ENCODE measurements at places on chromosomes 2 and 18.

DNA sequence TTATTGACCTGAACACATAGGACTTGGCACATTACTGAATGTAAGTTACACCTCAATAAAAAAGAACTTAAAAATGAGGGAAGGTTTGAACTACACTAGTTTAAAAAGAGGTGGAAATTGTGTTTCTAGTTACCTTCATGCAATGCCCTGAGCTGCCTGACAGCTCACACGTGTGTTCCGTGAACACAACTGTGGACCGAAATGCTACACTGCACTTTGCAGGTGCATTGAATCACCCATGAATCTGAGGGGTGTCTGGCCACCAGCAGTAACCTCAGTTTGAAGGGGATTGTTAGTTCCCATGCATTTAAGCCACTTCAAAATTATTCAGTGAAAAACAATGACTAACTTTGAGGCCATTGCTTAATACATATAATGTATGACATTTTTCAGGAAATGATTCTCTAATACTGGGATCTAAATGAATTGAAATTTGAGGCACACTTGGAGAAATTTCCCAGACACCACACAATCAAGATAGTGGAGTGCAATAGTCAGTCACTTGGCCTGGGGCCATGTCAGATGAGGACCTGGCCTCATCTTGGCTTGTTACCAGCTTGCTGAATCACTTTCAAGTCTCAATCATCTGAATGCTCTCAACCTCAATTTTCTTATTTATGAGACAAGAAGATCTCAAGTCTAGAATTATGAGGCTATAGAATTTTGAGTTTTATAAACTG lies 59.3 kb downstream of the MYL12B start:
- DNase-seq, result peak; percentile 81

DNA sequence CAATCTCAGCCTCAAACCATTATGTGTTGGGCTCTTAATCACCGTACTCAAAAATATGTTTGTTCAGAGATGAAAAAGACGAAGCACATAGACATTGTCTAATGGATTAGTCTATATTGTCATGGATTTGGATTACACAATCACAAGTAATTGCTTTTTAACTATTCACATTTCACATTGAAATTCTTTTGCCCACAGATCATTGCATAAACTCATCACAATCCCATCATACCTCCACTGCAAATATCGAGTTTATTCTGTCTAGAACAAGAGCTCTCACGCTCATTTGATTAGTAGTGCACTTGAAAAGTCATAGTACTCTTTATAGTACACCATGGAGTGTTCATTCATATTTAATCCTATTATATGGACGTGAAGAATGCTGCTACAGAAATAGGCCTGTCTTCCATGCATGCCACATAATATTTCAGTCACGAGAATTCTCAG lies 97.9 kb upstream of the SOX11 start:
- DNase-seq, result peak; percentile 48

DNA sequence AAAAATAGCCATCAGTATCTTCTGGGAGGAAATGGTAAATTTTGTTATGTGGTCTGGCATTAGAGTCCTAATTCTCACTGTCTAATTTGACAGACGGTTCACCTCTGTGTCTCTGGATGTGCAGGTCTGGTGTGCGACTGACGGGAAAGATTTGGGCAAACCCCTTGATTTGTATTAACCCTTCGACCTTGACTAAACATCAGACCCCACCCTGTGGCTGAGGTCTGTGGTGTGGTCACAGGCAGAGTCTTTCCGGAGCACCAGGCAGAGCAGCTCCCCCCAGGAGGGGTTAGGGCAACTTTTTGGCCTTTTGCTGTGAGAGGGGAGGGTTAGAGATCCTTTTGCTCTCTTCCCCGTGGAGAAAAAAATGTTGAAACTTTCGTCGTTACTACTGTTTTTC lies 6.4 kb downstream of the TWIST2 start:
- no peak for DNase-seq

DNA sequence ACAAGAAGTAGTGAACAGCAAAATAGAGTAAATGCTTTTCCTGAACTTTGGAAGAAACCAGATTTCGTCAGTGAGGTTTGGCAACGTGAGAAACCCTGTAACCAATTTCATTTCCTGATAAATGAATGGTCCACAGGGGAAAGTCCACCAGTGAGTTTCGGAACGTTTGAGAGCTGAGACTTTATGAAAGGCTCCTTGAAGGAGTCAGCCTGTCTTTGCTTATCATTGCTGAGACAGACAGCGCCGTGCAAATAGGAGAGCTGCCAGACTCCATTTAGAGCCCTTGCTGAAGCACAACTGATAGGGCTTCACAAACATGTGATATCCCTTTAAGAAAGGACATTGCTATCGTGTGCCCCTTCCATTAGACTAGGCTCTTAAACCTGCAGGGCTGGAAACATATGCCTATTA lies 121.8 kb upstream of the SMAD7 start:
- no peak for DNase-seq

GRCh38 chr2:44638649-44639048 lies 276.9 kb downstream of the CAMKMT start:
- DNase-seq, result no peak
